ENCODE measurements at places on chromosomes 7 and 10. TPM values are rescaled to one million over a fixed set of nuclear protein-coding genes. Genes with fewer than 3 reads are reported as not detected.
A peak's percentile ranks its signal among the peaks of the same experiment; 100 is the strongest.

DNA sequence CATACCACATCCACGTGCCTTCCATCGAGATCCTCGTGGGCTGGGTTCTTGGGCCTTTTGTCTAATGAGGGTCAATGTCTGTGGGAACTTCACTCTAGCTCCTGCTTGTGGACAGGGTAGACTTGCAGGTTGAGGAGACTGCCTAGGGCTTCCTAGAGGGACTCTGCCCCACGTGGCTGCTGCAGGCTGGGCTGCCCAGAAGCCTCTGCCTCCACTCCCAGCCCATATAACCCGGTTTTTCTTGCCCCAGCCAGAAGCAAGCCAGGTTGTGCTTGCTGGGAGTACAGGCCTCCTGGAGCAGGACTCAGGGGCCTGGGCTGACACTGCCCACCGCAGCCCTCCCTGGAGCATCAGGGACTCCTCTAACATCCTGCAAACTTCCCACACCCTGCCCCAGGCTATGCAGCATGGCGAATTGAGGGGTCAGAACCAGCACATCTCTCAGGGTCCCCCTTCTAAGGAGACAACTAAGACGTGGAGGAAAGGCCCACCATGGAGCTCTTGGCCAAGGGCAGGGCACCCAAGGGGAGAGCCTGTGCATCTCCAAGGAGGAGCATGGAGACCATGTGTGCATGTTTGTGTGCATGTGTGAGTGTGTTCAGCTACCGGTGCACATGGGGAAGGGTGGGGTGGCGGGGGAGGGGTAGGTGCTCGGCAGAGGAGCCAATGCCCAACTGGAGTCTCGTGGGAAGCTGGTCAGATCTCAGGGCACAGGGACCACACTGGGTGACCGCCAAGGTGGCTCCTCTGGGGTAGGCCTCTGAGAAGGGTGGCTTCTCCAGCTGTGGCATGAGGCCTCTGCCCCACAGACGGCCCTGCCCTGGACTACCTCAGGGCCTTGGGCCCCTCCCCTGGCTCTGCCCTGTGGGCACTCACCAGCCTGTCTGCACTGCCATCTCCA lies 62.6 kb downstream of the RASGEF1A start:
- peak; percentile 24 for DNase-seq

DNA sequence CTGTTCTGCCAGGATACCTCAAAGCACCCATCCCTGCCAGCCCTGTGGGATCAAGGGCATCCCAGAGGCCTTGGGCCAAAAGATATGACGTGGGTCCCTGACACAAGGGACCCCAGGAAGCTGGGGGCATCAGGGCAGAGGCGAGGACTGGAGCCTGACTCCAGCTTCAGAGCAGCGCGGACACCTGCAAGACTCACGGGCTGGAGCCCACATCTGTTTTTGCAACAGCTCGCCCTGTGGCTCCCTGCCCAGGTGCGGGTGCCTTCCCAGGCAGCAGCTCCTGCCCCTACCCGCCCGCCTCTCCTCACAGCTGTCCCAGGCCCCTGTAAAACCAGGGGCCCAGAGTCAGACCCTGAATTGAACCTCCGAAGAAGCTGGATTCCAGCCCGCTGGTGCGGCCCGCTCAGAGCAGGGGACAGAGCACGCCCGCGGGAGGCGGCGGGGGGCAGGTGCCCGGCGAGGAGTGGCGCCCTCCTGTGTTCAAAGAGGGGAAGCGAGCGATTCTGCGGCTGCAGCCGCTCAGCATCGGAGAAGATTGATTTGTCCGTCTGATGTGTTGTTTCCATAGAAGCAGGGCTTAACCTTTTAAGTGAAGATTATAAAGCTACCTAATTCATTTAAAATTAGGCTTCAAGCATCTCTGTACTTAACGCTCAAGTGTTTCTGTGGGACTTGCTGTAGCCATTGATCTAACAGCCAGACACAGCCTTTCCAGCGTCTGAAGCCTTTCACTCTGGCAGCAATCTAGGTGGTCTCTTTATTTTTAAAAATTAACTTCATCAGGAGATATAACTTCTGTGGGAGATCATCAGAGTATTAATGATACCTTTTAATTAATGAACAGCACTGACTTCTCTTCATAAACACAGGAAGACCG lies 88.4 kb downstream of the BEND7 start:
- peak; percentile 35 for DNase-seq

DNA sequence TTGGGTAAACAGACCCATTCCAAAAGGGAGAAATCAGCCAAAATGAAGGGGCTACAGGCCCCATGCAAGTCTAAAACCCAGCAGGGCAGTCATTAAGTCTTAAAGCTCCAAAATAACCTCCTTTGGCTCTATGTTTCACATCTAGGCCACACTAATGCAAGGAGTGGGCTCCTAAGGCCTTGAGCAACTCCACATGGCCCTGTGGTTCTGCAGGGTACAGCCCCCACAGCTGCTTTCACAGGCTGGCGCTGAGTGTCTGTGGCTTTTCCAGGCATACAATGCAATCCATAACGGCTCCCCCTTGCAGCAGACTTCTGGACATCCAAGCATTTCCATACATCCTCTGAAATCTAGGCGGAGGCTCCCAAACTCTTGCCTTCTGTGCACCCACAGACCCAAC lies 9.0 kb downstream of the TMEM243 start:
- no peak for DNase-seq

DNA sequence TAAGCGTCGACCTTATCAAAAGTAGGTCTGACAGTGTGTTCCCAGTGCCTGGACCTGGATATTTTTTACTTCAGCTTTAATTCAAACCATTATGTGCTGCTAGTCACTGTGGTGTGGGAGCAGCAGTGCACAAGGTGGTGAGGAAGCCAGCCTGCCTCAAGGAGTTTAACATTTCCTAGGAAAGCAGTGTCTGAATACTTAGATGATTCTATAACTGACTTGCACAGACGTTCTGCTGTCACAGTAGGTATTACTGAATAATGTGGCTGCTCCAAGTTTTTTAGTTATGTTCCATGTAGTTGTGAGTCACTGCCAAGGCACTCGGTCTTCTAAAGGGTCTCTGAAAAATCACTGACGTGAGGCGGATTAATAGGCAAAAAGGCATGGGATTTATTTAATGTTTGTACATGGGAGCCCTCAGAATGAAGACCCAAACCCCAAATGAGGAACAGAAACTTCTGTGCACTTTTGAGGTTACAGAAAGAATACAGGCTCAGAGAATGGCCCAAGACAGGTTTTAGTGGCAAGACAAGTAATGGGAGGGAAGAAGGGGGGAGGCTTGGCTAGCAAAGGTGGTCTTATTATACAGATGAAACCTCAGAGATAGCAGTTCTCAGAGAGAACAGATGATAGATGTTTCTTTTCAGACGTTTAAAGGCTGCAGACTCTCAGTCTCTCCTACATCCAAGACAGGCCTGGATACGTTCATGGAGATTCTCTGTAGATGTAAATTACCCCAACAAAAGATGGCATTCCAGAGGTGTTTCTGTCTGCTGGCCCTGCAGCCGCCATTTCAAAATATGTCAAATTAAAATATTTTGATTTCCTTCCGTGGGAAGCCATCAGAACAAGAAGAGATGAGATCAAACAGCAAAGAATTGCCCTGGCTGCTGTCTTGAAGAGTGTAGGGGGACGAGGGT lies 209.3 kb downstream of the SDK1 start:
- no peak for DNase-seq

CPVL gene
- total RNA-seq: 17.6 TPM

DNA sequence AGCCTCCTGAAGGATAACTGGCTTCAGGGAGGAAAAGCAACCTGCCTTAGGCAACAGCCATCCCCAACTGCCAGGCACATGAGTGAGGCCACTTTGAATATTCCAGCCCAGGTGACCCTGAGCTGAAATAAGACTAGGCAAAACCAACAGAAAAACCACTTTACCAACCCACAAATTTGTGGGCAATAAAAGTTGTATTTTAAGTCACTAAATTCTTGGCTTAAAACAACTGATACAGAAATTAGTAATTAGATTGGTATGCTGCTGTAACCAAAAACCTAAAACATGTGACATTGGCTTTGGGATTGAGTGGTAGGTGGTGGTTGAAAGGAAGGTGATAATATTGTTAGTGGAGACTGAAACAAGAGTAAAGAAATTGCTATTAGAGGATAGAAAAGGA lies 39.9 kb downstream of the ABCB4 start:
- DNase-seq: no peak

DNA sequence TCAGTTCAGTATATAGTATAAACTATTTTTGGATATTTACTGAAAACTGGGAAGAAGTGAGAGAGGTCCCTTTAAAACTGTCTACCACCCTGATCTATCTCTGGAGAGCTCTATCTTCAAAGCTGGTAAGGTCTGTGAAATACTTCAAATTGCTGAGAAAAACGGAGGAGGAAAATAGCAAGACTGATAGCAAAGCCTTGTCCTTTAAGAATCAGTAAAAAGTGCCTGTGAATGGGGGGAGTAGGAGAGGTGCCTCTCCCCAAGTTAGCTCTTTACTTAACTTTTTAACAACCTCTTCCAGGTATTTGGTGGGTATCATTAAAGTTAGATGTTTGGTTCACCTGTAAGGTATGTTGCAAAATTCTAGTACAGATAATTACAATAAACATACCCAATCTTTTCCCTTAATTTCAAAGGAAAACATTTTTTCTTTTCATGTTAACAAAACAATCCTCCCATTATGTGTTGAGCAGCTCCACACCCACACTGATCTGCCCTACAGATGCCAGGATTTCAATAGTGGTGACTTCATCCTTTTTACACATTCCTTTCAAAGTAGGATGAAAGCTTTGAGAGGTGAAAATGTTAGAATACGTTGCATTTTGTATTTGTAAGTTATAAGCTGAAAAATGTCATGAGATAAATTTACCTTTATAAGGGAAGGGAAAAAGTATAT lies 149.2 kb downstream of the CRPPA start:
- no peak for DNase-seq

- DNase-seq: no peak
These were observed 115.3 kb upstream of the AMPH start for GRCh38 chr7:38746438-38746837.

SLC25A40 gene
- total RNA-seq: 24.9 TPM

HMX2 gene
- not detected for total RNA-seq

DNA sequence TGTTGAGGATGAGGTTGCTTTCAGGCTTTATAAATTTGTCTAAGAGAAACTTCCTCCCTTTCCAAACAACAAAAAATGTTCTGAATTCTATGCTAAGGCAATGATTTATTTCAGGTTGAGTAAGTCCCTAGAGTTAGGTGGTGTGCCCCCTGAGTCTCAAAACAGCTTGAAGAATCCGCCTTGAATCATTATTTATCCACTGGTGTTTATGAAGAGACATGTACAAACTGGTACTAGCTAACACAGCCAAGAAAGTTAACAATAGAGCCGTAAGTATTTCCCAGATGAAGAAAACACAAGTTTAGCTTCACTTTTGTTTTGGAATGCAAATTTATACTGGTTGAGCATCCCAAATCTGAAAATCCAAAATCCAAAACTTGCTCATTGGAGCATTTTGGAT lies 66.2 kb upstream of the SRPK2 start:
- no peak for DNase-seq

- no peak for DNase-seq
These were observed 82.4 kb downstream of the SRPK2 start for GRCh38 chr7:105306298-105306748.

GRCh38 chr7:101989101-101989500 lies 171.7 kb downstream of the CUX1 start:
- DNase-seq: no peak

ELOVL3 gene
- total RNA-seq: not detected

GRCh38 chr10:118041316-118041715 lies 5.4 kb downstream of the RAB11FIP2 start:
- DNase-seq: no peak

DNA sequence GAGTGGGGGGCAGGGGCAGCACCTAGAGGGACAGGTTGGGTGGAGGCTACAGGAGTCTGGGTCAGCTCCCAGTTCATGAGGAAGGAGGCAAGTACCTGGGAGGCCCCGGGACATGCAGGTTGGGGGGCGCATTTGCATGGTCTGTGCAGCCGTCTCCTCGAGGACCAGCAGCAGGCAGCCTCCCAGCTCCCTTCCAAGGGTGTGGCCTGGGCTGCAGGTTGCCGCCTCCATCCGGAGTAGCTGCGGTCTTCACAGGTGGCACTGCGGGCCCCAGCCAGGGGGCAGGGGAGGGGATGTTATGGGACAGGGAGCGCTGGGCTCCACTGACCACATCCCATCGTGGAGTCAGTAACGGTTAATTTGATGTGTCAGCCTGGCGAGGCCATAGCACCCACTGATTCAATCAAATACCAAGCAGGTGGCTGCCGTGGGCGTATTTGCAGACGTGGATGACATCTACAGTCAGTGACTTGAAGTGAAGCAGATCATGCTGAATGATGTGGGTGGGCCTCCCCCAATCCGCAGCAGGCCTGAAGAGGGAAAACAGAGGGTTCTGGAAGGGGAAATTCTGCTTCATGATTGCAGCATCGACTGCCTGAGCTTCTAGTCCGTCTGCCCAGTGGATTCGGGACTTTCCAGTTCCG lies 81.6 kb downstream of the PRKAG2 start:
- no peak for DNase-seq

DNA sequence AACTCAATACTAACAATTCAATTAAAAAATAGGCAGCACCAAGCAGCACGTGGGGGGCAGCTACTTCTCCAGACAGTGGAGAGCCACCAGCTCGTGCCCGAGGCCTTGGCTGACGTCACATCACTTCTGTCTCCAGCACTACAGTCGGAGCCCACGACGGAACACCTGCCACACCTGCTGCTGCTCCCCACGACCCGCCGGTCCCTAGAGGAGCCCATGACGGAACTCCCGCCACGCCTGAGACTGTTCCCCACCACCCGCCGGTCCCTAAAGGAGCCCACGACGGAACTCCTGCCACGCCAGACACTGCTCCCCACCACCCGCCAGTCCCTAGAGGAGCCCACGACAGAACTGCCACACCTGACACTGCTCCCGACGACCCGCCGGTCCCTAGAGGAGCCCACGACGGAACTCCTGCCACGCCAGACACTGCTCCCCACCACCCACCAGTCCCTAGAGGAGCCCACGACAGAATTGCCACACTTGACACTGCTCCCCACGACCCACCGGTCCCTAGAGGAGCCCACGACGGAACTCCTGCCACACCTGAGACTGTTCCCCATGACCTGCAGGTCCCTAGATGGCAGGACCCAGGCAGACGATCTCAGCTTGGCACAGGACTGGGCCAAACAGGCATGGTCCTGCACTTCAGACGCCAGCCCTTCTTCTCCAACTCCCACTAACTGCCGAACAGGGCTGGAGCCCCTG lies 258.0 kb downstream of the ELFN1 start:
- DNase-seq: no peak

PRPS1L1 gene
- not detected for total RNA-seq

DNA sequence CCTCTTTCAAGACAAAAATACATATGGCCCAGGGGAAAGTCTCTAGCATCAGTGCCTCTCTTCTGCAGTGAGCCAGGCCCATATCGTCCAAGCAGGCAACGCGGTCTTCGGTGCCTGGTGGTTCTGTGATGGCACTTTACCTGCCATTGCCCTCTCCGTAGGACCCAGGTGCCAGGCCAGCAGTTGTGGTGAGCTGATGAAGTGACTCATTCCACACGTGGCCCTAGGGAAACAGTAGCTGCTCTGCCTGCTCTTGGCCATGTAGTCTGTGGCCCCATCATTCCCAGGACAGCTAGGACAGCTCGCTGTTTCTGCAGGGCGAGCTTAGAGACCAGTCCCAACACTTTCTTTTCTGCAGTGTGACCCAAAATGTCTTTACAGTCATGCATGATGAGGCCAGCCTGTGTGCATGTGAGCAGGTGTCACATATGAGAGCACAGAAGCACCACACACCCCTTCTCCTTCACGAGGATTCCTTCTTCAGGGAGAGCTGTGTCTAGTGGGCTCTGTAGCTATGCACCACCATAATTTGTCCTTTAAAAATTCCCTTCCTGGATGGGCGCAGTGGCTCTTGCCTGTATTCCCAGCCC lies 39.0 kb downstream of the SVIL start:
- peak; percentile 17 for DNase-seq

MKX gene
- total RNA-seq: 7.8 TPM

PON1 gene
- total RNA-seq: 0.10 TPM

Data from ovary (tissue), 10 donors.